ENCODE measurements at places on chromosomes 12 and 14. TPM values are rescaled to one million over a fixed set of nuclear protein-coding genes. Genes with fewer than 3 reads are reported as not detected.

Gene COX8C
- total RNA-seq: not detected

Gene DYRK2
- 17.6 TPM for total RNA-seq

Gene SFSWAP
- total RNA-seq: 44.7 TPM

Gene FOXG1
- not detected for total RNA-seq

Gene IL22
- total RNA-seq: 253 TPM

Gene LRRC43
- total RNA-seq: not detected

Gene INHBC
- not detected for total RNA-seq

Gene RD3L
- not detected for total RNA-seq

Gene EIF2S3B
- total RNA-seq: 0.26 TPM

Gene TRAFD1
- 29.7 TPM for total RNA-seq

Gene P2RX7
- total RNA-seq: 6.4 TPM

Gene GLI1
- 0.48 TPM for total RNA-seq

Gene SERPINA12
- total RNA-seq: not detected

Gene GRIN2B
- 0.26 TPM for total RNA-seq

Gene SPATA7
- 1.9 TPM for total RNA-seq

Gene MUCL1
- total RNA-seq: not detected

Gene CCDC197
- total RNA-seq: 0.37 TPM

Gene STON2
- 1.5 TPM for total RNA-seq

Gene CLEC1B
- not detected for total RNA-seq

Gene SYCP3
- total RNA-seq: 0.30 TPM

Gene CDKN3
- 68.0 TPM for total RNA-seq

Gene EGLN3
- total RNA-seq: 61.4 TPM

Gene ZDHHC22
- not detected for total RNA-seq

Gene SLC38A6
- total RNA-seq: 11.8 TPM

Gene CEBPE
- not detected for total RNA-seq

Gene GYS2
- not detected for total RNA-seq

Gene ARHGEF40
- not detected for total RNA-seq

Gene C14orf180
- not detected for total RNA-seq

Gene PLA2G1B
- not detected for total RNA-seq

Gene SELPLG
- 79.7 TPM for total RNA-seq

Measured in activated T-helper 17 cell treated with anti-CD3 and anti-CD28 coated beads, Interleukin-2, amount 50 U/mL, for 72 hours (primary cell).